ENCODE measurements at places on chromosomes 12 and 14.

DNA sequence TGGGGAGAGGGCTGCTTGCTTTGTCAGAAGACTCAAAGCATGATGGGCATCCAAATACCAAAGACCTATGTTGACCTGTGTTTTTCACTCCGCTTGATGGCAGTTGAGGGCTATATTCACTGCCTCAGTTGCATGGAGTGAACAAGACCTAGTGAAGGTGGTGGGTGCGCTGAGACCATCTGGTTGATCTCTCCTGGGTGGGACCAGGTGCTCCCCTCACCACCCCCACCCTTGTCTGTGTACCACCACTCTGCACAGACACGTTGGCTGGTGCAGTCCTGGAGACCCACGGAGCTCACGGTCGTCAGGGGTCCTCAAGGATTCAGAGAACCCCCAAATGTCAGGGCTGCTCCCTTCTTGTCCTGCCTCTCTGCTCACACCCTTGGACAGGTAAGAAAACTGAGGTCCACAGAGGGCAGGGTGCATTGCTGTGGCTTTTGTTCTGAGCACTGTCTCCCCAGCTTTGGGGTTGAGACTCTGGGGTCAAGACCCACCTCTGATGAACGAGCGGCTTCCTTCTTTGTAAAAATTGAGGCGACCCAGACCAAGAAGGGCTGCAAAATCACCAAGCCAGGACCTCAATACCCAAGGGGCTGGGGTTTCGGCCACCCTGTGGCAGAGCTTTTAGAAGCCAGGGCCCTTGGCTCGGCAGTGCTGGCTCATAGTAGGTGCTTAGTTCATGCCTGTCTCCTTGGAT lies 166.3 kb upstream of the RTL1 start:
- no peak for DNase-seq

DNA sequence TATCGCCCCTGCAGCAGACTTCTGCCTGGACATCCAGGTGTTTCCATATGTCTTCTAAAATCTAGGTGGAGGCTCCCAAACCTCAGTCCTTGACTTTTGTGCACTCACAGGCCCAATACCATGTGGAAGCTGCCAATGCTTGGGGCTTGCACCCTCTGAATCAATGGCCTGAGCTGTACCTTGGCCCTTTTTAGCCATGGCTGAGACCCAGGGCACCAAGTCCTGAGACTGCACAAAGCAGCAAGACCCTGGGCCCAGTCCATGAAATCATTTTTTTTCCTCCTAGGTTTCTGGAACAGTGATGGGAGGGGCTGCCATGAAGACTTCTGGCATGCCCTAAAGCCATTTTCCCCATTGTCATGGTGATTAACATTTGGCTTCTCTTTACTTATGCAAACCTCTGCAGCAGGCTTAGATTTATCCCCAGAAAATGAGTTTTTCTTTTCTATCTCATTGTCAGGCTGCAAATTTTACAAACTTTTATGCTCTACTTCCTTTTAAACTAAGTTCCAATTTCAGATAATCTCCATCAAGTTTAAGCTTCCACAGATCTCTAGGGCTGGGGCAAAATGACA lies 1445.8 kb upstream of the FLRT2 start:
- DNase-seq = no peak

DNA sequence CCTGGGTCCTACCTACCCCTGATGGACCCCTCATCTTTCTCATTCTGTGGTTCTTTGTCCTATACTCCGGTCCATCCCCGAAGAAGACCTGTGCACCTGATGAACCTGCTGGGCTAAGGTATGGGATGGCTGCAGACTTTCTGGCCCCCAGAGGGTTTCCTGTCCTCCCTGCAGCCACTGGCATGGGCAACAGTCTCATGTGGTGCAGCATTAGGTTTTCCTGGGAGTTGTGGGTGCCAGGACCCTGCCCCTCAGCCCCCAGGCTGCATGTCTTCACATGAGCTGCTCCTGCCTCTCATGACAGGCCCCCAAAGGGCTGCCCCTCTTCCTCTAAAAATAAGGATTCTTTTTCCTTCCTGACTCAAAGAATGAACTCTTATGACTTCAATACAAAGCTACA lies 72.3 kb upstream of the GPR68 start:
- DNase-seq = no peak

GRCh38 chr12:17304503-17305347 lies 698.8 kb upstream of the LMO3 start:
- DNase-seq = no peak

DNA sequence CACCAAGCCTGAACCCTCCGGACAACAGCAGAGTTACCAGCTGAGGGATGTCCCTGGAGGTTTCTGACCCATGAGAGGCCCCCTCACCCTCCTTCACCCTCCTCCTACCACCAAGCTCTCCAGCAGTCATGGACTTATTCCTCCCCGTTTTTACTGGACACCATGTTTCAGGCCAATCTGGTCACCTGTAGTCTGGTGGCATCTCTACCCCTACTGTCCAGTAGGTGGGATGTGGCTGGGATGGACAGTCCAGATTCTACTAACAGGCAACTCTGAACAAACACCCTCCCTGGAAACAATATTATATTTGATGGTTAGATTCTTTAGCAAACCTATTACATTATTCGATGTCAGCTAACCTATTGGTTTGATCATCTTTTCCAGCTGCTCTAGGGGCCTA lies 83.2 kb downstream of the SLC38A1 start:
- no peak for DNase-seq

DNA sequence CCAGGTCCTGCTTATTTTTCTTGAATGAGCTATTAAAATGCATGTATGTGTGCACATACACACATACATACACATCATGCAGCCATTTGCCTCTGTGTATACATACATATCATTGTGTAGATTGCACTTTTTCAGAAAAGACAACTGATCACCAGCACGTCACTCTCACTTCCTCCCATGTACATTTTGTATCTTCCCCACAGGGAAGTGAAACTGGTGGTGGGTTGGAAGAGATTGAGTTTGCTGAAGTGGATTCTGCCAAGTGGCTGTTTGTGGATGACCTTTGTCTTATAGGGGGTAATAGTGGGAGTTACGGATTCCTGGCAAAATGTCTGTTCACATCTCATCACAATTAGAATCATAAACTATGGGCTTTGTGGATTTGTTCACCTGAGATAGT lies 448.6 kb downstream of the RAD51B start:
- no peak for DNase-seq

- no peak for DNase-seq
Measured at GRCh38 chr14:37023875-37024565, 148.4 kb downstream of the SLC25A21 start.

DNA sequence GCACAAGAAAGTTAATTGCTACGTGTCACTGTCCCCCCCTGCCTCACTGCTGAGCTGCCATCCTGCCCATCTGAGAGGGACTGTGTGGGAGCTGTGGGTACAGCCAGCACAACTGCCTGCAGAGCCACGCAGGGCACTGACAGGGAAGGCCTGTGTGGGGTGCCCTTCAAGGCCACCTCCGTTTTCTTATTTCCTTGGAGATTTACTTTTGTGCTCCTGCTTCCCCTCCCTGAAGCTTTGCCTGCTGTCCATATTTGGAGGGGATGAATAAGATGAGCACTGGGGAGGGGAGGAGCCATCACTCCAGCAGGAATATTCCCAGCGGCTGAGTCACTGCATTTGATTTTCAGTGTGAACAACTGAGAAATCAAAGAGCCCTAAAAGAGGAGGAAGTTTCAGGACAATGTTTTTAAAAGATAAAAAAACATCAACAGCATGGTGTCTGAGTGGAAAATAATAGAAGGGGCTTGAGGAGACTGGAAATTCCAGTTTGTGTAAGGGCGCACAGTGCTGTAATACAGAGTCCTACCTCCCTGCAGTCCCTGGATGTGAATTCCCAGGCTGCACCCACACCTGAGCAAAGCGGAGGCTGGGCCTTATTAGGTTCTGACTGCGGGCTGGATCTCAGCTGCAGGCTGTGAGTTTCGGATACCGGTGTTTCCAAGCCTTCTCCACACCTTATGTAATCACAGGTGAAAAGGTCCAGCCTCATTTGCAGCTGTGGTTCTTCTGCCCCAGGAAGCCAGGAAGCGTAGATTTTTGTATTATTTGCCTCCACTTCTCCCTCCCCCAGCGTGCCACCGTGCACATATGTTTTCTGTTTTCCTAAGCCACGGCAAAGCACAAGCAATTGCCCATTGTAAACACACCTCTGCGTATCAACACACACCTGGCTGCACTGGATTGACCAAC lies 192.6 kb upstream of the BCL2L14 start:
- no peak for DNase-seq

GRCh38 chr14:36317650-36318049 lies 2.8 kb downstream of the MBIP start:
- DNase-seq = no peak

GRCh38 chr12:121036810-121037326 lies 2.2 kb downstream of the OASL start:
- no peak for DNase-seq

DNA sequence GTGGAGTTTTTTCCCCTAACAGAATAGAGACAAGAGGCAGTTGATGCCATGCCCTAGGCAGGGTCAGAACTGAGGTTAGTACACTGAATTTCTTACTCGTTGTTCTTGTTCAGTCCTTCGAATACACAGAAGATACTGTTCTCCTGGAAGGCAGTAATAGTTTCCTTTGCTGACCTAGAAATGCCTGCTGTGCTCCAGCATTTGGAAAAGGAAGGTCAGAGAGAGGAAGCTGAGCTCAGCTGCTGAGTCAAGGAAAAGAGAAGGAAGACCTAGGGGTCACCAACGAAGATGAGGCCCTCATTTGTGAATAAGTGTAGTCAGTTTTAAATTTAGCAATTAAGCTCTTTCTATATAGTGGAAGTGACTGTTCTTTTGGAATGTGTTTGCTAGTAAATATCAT lies 100.1 kb downstream of the CRADD start:
- no peak for DNase-seq

DNA sequence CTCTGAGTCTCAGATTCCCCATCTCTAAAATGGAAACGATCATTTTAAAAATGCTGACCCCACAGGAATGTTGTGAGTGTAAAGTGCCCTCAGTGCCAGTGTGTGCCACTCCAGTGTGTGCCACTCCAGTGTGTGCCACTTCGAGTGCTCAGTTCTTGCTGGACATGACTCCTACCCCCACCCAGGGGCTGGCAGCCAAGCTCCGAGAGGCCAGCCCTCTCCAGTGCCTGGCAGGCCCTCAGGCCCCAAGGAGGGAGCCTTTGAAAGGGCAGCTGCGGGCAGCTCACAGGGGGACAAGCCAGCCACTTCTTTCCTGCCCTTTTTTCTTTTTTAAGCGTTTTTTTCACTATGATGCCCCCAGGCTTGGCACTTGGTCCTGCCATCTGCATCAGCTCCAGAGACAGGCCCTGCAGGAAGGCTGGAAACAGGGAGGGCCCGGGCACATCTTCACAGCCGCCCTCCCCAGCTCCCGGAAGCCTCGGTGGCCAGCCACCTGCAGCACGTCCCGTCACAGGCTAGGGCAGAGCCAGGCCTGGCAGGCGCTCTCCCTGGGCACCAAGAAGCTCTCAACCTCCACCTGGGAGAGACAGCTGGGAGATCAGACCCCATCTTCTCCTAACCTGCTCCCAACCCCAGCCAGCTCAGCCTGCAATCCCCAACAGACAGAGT lies 29.8 kb downstream of the NCOR2 start:
- DNase-seq = no peak

DNA sequence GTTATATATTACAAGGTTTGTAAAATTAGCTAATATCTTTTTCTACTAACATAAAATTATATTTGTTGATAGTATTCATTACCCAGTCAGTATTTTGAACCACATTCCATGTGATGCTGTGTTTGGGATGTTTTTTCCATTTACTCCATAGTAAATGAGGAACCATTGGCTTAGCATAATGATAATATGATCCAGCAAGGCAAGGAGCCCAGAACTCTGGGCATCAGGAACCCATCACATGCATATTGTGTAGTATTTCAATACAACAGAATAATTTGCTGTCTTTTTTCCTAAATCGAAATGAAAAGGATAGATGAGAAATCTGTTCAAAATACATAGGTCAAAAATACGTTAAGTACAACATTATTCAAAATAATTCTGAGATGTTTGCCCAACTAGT lies 48.7 kb upstream of the GARIN2 start:
- DNase-seq = no peak

GRCh38 chr14:82146846-82147245 lies 613.2 kb upstream of the SEL1L start:
- no peak for DNase-seq

GRCh38 chr12:45598761-45599160 lies 130.7 kb upstream of the ARID2 start:
- no peak for DNase-seq

GRCh38 chr12:60196366-60196765 lies 600.5 kb downstream of the SLC16A7 start:
- DNase-seq = no peak

GRCh38 chr12:39431797-39432196 lies 11.1 kb downstream of the KIF21A start:
- no peak for DNase-seq

DNA sequence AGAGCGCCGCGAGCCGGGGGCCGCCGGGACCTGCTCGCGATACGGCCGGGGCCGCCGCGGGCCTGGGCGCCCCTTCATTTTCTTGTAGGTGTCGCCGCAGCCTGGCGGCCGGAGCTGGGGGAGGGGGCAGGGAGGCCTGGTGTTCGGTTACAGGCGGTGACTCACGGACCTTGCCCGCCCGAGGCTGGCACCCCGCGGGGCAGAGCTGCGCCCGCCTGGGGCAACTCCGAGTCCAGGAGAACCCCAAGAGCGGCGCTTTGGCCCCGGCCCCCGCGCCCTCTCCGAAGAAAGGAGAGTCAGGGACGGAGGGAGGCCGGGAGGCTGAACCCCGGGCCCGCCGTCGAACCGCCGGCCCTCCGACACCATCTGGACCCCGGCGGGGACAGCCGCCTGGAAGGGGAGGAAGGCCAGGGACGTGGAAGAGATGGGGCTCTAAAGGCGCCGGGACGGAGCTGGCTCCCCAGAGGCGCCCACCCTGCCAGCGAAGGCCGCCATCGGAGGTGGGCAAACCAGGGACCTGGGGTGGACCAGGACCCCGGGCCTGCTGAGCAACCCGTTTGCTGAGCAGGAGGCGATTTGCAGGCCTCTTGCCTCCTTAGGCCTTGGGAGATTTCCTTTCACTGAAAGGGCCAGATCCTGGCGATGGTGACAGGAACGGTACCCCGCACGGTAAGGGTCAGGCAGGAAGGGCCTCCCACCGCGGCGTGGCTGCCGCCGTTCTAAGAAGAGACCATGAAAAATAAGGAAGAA lies 843 bp upstream of the NUAK1 start:
- no peak for DNase-seq

All from activated naive CD4-positive, alpha-beta T cell (primary cell).